ENCODE measurements at places on chromosomes 6 and 20.
A peak's percentile ranks its signal among the peaks of the same experiment; 100 is the strongest.

GRCh38 chr6:144729502-144729901, 444.4 kb downstream of the UTRN start:
- no peak for DNase-seq

DNA sequence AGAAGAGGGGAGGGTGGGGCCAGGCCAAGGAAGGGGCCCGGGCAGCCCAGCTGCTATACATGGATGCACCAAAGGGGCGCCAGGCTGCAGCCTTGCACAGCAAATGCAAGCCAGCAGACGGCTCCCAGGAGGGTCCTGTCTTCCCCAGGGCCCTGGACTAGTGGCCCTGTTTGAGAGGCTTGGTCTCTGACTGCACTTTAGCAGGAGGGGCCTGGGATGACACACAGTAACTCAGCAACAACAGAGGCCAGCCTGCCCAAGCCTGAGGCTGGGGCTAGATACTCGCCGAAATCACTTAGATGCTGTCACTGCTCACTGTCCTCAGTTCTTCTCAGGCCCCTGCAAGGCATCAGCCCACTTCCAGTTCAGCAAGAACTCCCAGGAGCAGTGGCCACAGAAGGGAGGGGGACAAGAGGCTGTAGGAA, 73.5 kb downstream of the TRAM2 start:
- no peak for DNase-seq

DNA sequence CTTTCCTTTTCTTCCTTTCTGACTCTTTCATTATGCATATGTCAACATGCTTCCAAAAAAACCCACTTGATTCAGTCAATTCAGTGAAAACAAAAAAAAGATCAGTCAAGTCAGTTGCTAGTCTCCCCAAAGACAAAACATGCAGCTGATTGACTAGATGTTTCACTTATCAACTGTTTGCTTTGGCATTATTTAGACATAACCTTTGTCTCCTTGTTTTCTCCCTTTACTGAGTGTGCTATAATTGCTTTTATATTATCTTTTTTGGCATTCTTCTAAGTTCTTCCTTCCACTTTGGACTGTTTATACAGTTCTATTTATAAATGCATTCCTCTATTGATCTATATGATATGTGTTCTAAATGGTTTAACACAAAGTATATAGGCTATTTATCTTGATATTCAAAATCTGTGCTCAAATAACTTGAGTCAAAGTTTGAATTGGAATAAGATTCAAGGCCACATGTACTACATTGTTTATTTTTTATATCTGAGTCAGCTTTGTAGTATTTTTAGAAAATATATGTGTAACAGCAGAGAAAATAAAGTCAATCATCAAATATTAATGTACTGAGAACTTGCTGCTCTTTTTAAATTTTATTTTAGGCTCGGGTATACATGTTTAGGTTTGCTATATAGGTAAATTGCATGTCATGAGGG, 260.5 kb downstream of the CENPW start:
- DNase-seq: no peak

- no peak for DNase-seq
These were observed 13.8 kb upstream of the B4GALT5 start for GRCh38 chr20:49727478-49727877.

DNA sequence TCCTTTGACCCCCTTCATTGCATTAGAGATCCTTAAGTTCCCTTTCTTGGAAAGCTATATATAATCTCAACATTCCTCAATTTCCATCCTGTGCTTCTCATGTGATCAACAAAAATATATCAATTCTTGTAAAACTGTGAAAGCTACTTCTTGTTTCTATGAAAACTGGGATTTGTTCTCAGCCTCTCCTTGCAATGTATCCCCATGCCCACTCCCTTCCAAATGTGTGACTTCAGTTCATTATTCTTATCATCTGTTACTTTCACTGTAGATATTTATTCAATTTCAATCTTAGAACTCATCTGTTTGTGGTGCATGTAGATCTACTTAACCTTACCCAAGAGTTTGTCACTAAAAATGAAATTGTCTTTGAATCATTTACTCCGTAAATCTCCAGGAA, 260.6 kb downstream of the HIVEP2 start:
- no peak for DNase-seq

DNA sequence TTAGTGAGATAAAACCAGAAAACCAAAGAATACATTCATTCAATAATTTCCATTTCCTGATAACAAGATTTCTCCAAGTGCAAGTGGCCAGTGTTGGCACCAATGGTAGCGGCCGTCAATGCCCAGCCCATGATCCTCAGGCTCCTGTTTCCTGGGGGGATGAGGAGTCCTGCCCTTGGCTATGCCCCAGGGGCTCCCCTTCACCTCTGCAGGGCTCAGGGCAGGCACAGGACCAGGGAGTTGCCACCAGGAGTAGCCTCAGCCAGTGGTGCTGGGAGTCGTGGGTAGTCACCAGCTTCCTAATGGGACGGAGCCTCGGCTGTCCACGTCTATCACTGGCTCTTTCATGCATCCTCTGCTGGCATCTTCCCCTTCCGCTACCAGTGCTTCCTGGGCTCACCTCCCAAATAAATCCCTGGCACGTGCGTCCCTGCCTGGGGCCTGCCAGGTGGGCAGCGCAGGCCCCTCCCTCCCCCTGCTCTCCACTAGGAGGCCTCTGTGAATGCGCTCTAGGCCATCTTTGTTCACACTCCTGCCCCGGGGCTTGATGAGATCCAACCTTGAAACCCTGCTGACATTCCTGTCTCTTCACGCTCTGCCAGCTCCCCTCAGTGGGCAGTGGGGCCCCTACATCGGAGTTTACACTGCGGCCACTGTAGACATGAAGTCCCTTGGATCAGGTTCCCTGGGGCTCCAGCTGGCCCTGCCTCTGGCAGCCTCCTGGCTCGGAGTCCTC, 215.7 kb downstream of the SYNDIG1 start:
- DNase-seq: no peak

- DNase-seq: no peak
These were observed 1.3 kb downstream of the HMGA1 start for GRCh38 chr6:34237722-34238584.

DNA sequence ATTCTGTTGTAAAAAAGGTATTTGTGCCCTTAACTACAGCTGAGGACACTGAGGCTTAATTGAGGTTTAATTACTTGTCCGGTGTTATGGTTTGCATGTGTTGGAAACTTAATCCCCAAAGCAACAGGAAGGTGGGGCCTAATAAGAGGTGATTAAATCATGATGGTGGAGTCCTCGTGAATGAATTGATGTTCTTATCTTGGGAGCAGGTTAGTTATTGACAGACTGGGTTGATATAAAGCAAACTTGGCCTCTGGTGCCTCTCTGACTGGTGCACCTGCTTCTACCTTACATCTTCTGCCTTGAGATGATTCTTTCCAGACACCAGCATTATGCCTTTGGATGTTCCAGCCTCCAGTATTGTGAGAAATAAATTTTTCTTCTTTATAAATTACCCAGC, 306.5 kb upstream of the HS3ST5 start:
- no peak for DNase-seq

GRCh38 chr6:40387871-40388264, 199.3 kb downstream of the LRFN2 start:
- no peak for DNase-seq

GRCh38 chr6:147087641-147088040, 116.6 kb upstream of the STXBP5 start:
- DNase-seq: no peak

GRCh38 chr6:16836144-16836981, 75.1 kb upstream of the ATXN1 start:
- DNase-seq: no peak

GRCh38 chr6:150025201-150025917, at the start of gene RAET1L:
Gene RAET1L (minus strand): TSS chr6:150025532. CDS start chr6:150025471, 61 bp downstream.
- DNase-seq: no peak

DNA sequence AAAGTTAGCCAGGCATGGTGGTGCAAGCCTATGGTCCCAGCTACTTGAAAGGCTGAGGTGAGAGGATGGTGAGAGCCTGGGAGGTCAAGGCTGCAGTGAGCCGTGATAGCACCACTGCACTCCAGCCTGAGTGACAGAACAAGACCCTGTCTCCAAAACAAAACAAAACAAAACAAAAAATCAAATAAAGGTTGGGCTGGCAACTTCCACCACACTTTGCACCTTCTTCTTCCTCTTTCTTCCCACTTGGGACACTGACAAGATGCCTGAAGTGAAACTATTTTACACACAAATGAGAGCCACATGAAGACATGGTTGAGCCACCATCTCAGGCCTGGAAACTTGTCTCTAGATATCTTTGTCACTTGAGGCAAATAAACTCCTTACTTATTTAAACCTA, 53.8 kb upstream of the CCDC28A start:
- no peak for DNase-seq

DNA sequence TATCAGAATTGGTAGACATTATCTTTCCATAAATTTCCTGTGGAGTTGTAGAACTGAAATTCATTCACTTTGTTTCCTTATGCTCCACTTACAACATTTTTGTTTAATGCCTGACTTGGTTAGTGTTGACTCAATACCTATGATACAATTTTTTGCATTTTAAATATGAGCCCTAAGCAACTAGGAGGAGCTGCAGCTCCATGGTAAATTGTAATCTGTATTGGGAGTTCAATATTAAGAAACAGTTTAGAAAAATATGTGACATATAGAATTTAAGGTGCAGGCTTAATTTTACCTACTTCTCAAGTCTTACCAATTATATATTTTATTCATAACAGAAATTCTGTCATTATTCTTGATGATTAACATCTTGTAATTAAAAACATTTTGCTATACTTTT, 868.3 kb downstream of the EYS start:
- DNase-seq: no peak

DNA sequence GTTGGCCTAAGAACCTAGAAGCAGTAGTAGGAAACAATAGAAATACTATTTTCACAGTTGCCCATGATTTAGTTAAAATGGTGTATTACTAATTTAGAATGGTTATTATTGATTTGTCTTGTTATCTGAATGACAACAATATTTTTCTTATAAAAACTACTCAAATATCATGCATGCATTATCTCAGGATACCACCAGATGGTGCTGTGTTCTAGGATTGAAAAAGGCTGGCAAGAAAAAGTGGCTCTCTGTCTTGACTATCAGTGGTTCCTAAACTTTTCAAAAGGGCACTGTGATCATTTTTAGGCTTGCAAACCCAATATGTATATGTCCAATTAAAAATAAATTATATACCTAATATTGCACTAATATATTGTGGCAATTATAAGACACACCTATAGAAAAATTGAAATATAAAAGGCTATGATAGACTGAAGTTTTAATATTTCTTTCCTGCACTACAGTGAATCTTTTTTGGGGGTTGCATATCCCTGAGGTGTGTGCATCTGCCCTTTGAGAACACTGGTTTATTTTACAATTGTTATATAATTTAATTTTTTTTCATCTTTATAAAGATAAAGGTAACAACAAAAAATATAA, 131.7 kb upstream of the MLIP start:
- DNase-seq: no peak

- peak; percentile 76 for DNase-seq
These were observed 111.2 kb upstream of the BEND6 start for GRCh38 chr6:56843476-56844349.

GRCh38 chr6:35388772-35389352, 46.5 kb downstream of the PPARD start:
- DNase-seq: no peak

- DNase-seq: no peak
These were observed 3.1 kb upstream of the CSE1L start for GRCh38 chr20:49043000-49043399.

Measured in NT2/D1 (cell line).